Occipital lobe (tissue), 3 donors: ENCODE measurements at places on chromosomes 11 and 22.

DNA sequence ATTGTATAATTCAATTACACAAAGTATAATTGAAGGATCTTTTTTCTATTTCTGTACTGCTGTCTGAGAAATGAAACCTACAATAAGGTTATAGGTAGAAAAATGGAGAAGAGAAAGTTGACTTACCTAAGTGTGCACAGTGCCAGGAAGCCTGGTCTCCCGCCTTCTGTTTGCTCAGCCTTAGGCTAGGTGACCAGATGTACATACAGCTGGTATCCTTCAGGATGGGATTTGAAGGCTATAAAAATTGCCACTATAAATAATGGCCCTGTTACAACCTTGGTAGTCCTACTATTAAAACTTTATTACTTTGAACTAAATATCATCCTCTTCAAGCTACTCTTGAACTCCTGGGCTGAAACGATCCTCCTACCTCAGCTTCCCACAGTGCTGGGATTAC, 19.7 kb downstream of the OR51E2 start:
- DNase-seq = no peak

DNA sequence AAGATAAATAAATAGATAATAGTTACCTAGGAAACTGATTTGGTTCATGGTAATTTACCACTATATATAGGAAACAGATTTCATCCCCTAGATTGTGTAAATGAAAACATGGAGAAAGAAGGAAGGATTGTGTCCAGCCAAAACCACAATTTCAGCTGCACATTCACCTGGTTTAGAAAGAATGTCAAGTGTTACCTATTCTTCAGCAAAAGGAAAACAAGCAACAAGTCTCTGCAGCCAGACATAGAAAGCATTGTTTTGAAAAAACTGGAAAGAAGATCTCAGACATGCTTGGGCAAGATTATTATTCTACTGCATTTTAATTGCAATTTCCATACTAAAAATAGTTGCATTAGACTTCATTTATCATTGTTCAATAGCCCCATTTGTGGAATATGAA, 8.8 kb upstream of the BMAL1 start:
- DNase-seq = no peak

- DNase-seq = no peak
Measured at GRCh38 chr11:128890543-128891368, at the start of gene KCNJ5. KCNJ5 (plus strand) TSS chr11:128891356; CDS start chr11:128911274, 19,918 bp downstream.

DNA sequence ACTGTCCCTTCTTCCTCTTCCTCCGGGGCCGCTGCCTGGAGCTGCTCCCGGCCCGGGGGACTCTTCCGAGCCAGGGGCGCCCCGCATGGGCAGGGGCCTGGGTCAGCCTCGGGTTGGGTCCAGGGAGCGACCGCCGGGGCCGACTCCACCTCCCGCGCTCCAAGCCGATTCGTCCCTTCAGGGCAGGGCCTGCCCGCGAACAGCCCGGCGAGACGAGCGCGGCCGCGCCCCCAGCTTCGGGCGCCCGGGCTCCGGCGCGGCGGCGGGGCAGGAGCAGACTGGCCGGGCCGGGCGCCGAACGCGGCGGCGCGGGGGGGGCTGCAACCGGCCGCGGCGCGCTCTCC, at the start of gene LARGE1:
Gene LARGE1, minus strand, starts transcription at position 280 of the 344 bp plus-strand sequence.
- no peak for DNase-seq

- no peak for DNase-seq
Measured at GRCh38 chr11:107457205-107457557, 444 bp downstream of the CWF19L2 start.

DNA sequence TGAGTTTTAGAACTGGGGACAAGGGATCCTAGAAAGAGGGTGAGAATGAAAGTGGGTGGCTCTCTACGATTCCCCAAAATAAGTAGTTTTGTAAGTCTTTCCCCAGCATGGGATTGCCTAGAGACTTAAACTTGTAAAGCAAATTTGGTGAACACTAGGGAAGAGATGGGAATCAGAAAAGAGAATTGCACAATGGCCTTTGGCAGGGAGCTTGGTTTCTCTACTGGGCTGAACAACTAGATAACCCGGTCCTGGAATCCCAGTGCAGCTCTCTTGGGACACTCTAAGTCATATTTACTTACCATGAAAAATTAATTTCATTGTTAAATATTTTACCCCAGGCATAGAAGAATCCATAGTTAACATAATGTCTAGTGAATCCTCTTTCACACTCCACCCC, 16.5 kb upstream of the USP18 start:
- DNase-seq = no peak

GRCh38 chr11:2390725-2391151, 9.8 kb upstream of the TSSC4 start:
- DNase-seq = no peak

DNA sequence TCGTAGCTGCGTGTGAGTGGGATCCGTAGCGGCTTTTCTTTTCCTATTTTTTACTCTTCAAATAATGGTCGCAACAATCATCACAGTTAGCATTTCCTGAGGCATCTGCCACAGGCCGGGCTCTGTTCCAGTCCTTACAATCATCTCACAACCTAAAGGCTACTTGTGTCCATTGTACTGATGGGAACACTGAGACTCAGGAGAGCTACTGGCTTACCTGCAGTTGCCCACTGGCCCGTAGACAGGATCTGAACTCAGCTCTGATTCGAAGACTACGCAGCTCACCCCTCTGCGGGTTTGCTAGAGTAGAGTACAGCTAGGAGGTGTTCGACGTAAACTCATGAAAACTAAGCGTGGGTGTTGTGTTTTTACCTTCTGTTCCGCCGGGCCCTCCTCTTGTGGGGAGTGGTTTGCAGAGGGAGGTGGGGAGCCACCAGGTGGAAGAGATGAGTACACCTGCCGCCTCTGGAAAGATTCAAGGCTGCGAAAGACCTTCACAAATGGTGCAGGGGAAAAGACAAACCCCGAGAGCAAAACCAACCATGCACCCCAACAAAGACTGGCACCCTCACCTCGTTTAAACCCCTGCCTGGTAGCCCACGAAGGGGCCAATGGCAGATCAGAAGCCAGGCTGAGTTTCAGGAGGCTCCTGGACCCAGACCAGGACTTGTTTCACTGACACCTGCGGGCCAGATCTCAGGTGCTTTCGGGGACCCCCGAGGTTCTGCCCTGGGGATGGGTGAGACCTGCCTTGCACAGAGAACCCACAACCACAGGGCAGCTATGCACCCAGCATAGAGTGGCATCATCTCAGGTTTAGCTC, 18.3 kb upstream of the RFPL3 start:
- no peak for DNase-seq

DNA sequence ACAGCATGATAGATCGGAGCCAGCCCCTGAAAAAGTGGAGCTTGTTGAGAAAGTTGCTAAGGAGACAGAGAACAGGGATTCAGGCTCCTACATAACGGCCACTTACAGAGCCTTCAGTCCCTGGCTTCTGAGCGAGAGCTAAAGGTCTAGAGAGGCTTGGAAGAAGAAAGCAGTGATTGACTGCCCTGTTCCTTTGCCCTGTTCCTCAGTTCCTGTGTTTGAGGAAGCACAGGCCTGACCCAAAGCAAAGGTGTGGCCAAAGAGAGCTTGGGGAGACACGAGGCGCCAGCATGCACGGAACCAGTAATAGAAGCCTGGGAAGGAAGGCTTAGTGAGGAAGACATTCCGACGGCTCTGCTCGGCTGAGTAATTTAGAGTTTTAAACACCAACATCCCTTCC, 74.1 kb upstream of the CSNK2A3 start:
- no peak for DNase-seq

GRCh38 chr22:47990481-47990880, 1228.0 kb downstream of the TBC1D22A start:
- no peak for DNase-seq

DNA sequence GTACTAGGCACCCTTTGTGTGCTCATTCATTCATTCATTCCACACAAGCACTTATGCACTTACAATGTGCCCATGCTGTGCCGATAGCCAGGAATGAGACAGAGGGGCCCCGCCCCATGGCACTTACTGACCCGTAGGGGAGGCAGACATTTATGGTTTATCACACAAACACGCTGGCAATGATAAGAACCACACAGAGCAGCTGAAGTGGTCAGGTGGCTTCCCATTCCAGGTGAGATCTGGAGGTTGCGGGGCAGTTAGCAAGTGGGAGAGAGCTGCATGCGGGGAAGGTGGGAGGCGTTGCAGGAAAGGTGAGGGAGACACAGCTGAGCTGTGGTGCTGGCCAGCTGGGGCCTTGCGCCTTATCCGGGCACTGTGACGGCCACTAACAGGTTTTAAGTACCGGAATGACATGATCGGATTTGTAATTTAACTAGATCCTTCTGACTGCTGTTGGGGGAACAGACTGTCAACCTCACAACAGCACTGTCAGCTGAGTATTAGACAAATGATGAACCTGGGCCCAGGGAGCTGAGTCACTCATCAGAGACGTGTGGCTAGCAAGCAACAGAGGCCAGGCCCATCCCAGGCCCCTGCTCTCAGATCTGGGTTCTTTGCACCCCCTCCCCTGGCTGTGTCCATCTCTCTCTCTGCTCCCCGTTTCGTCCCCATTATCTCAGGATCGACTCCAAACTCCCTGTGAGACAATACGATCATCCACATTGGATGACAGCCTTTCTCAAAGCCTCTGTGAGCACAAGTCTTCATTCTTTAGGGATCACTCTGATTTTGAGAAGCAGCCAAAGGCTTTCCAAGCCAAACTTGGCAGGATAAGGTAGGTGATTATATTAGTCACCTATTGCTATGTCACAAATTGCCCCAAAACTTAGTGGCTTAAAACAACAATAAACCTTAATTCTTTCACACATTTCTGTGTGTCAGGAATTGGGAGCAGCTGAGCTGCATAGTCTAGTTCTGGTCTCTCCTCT, 28.4 kb downstream of the RASD2 start:
- DNase-seq = no peak

- no peak for DNase-seq
Measured at GRCh38 chr11:93844568-93844967, 5.8 kb downstream of the VSTM5 start.

GRCh38 chr11:82753921-82754320, 20.3 kb upstream of the FAM181B start:
- DNase-seq = no peak

DNA sequence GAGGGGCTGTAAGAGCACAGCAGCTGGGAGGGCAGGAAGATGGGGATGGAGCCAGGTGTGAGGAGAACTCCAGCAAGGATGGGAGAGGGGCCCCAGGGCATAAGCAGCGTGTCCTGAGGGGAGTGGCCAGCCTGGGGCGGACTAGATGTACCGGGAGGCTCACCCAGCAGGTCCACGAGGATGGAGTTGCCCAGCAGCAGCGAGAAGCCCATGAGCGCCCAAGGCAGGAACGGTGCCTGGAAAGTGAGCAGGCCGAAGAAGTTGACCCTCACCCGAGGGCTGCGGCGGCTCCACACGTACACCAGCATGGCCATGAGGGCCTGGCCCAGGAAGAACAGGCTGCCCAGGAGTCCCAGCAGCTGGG, 1.3 kb downstream of the DERL3 start:
- no peak for DNase-seq

- DNase-seq = no peak
Measured at GRCh38 chr11:129946256-129946655, 50.9 kb upstream of the NFRKB start.

- DNase-seq = no peak
Measured at GRCh38 chr11:76640501-76640900, 30.0 kb downstream of the LRRC32 start.

- no peak for DNase-seq
Measured at GRCh38 chr11:78346799-78347198, 70.8 kb downstream of the GAB2 start.

DNA sequence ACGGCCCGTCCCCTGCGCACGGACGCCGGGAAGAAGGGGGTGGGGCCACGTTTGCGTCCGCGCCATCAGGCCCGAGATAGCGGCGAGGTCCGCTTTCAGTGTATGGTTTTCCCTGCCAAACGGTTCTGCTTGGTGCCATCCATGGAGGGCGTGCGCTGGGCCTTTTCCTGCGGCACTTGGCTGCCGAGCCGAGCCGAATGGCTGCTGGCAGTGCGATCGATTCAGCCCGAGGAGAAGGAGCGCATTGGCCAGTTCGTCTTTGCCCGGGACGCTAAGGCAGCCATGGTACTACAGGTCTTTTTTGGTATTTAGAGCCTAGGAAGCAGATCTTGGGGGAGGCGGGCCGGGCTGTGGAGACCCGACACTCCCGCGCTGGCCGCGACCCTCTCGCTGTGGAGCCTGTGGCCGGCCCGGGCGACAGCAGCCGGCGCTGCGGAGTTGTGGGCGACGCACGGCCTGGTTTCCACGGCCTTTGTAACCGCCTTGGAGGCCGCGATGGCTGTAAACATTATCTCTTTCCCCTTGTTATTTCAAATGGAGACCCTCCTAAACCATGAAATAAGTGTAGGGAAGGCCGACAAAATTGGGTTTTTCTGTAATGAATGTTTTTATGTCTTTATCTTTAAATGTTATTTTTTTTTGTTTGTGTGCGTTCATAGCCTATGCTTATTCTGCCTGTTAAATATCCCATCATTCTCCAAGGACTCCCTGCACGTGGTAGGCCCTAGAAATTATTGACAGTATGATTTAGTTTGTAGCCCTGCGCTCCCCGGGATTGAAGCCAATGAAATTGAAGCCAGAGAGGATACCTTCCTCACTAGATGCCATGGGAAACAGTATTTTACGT, at the start of gene AASDHPPT:
Gene AASDHPPT, plus strand, starts transcription at position 54 of the 847 bp plus-strand sequence. Its CDS starts 49 bp downstream, at position 103.
- DNase-seq = no peak

DNA sequence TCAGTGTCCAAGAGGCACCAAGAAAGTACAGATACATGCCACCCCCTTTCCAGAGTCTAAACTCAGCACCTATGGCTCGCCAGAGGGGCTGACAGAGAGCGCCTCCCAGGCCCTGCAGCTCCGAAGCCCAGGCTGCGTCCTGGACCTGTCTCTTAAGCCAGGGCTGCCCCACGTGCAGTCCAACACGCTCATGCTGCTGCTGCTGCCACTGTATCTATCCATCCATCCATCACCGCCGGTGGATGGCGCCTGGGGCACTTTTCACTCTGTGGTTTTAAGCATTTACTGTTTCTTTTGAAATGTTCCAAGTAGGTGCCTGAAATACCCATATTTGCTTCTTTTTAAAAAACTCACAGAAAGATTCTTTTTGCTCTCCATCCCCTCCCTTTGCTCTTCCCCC, 41.8 kb downstream of the MACROD1 start:
- no peak for DNase-seq

- no peak for DNase-seq
Measured at GRCh38 chr22:20159076-20159475, 8.2 kb upstream of the CCDC188 start.

DNA sequence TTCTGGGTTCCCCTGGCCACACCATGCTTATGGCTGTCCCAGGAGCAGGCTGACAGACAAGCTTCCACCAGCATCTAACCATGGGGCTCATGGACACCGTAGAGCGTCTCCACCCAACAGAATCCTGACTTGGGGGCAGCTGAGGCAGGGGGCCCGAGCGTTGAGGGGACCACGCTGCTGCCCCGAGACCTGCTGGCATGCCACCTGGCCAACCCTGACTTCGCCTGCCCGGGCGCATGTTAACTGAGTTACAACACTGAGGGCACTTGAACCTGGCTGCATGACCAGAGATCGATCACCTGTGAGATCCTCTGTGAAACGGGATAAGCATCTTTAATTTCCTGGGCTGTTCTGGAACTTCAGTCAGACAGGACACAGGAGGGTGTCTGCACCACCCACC, 13.7 kb downstream of the PPM1F start:
- no peak for DNase-seq
